Stimulated activated CD4-positive, alpha-beta T cell treated with anti-CD3 and anti-CD28 coated beads, Interleukin-4, amount 100 ng/mL, for 24 hours (primary cell): ENCODE measurements at places on chromosomes 13 and 19.

GRCh38 chr19:49533551-49534488 is 6.0 kb downstream of the RCN3 start:
- peak; percentile 82 for DNase-seq

GRCh38 chr19:51166846-51167490 is 24.9 kb downstream of the SIGLEC7 start:
- no peak for DNase-seq

- no peak for DNase-seq
These were observed 80.3 kb upstream of the FRY start for GRCh38 chr13:31951215-31951678.

- peak; percentile 57 for DNase-seq
These were observed 15.4 kb upstream of the NOP53 start for GRCh38 chr19:47729799-47730520.

DNA sequence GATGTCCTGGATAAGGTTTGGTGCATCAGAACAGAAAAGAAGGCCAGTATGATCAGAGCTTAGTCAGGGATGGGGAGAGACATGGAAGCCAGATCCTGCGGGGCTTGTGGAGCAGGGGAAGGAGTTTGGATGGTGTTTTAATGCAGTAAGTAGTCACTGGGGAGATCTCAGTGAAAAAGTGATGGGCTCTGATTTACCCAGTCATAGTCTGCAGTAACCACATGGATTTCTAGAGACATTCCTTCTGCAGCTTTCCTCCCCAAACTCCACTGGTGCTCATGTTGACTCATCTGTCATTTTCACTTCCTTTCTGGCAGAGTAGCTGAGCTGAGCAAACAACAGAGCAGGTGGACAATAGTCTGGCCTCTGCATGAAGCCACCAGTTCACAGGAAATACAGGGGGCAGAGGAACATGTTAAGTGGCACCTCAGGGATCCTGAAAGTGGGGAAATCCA is 144.1 kb downstream of the DPF1 start:
- DNase-seq, result no peak

DNA sequence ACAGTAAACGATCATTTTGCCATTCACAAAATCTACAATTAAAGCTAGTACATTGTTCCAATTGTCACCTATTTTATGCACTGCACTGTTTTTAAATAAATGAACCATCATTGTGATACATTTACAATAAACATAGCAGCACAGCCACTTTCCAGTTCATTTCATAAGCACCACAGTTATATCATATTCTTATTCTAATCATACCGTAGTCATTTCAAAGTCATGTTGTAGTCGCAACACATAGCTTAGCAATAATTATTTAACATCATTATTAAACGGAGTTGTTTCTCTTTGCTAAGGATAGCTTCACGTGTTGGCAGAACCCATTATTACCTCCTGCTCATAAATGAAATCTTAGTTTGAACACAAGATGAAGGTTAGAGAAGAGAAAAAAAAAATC is 2.2 kb upstream of the PCDH9 start:
- DNase-seq, result no peak

- DNase-seq, result no peak
These were observed 6.8 kb upstream of the GTF2F2 start for GRCh38 chr13:45113233-45114224.

- no peak for DNase-seq
These were observed 543.1 kb upstream of the SLITRK5 start for GRCh38 chr13:87128036-87128435.

DNA sequence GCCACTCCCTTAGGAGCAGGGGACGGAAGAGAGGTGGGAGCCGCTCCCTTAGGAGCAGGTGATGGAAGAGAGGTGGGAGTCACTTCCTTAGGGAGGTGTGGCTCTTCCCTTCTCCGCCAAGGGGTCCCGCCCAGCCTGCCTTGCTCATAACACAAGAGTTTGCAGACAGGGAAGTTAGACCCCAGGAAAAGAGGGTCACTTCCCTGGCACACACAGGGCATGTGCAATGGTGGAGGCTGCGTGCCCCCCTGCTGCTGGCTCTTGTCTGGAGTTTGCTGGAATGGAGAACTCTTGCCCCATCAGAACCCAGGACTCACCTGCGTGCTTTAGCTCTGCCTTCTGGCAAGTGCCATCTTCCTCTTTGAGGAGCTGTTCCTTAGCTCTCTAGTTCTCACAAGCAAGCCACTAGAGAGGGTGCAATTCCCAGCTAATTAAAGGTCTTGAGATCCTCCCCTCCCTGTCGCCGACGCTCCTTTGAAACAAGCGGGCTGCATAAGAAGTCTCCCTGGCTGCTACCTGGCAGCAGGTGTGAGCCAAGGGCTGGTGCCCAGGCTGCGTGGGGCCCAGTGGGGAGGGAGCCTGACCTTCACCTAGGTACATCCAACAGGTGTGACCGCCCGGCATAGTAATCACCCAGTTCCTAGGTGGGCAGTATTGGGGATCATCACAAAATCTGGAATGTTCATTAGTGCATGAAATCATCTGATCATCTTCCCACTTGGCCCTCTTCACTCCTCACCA is 281.6 kb downstream of the ZNF536 start:
- no peak for DNase-seq

GRCh38 chr13:29840585-29840984 is 9.8 kb downstream of the UBL3 start:
- DNase-seq, result no peak

GRCh38 chr13:22073718-22074117 is 402.8 kb downstream of the FGF9 start:
- DNase-seq, result no peak
